Activated CD4-positive, alpha-beta T cell treated with anti-CD3 and anti-CD28 coated beads for 36 hours (primary cell): ENCODE measurements at places on chromosomes 5 and 9. TPM values are rescaled to one million over a fixed set of nuclear protein-coding genes. Genes with fewer than 3 reads are reported as not detected.

Gene MCIDAS
- not detected for total RNA-seq

Gene NEUROG1
- not detected for total RNA-seq

Gene MPDZ
- not detected for total RNA-seq

Gene FOXD1
- 0.48 TPM for total RNA-seq

Gene PFN3
- total RNA-seq = not detected

Gene SPATA6L
- 0.21 TPM for total RNA-seq

Gene ITK
- total RNA-seq = 208 TPM

Gene LHX3
- total RNA-seq = not detected

DNA sequence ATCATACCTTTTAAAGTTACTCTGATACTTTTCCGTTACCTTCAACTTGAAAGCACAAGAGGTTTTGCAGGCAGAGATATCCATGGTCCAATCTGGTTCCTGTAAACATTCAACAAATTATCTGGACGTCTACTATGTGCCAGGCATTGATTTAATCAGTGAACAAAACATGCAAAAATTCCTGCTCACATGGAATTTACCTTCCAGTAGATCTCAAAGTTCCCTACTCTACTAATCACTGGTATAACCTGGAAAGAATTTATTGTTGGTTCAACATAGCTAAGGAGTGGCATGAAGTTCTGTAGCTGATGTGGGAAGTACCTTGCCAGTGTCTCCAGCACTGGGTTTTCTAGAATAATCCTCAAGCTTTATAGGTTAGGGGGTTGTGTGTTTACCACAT is 9.8 kb downstream of the OCLN start:
- no peak for DNase-seq

- peak; percentile 39 for DNase-seq
Observed at GRCh38 chr5:175321927-175322532, 122.0 kb downstream of the DRD1 start.

- DNase-seq = no peak
Observed at GRCh38 chr9:18722882-18723281, 248.9 kb downstream of the ADAMTSL1 start.

- DNase-seq = no peak
Observed at GRCh38 chr9:109604131-109604530, 106.0 kb upstream of the PTPN3 start.

- no peak for DNase-seq
Observed at GRCh38 chr9:20552874-20553557, 69.3 kb downstream of the MLLT3 start.

- DNase-seq = no peak
Observed at GRCh38 chr9:121954477-121955140, 138.5 kb downstream of the TTLL11 start.

GRCh38 chr5:15500325-15501001 is 483 bp downstream of the FBXL7 start:
- DNase-seq = no peak

DNA sequence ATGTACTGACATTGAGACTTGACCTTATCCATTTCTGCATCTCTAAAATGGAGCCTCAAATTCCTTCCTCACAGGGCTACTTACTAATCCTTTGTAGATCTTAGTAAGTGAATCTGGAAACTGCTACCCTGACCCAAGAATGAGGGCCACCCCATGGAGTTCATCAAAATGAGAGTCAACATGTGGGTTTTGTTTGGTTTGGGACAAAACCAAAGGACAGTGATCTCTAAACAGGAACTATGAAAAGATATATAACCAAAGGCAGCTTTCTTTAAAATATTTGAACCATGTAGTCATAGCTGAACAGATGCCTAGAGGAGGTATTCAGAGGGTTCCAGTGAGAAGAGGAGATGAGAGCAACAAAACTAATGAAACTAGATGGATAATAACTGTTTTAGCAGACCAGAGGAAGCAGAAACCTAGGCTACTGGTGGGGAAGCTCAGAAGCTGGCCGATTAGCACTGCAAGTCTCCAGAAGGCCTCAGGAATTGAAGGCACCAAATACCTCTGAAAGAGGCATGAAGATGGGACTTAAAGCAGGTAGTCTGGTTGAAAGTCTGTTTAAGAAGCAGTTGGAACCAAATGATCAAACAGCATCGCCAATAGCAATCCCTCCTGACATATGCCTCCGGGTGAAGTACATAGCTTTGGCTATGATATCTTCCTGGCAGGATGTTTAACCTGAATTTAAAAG is 45.8 kb downstream of the THOC3 start:
- no peak for DNase-seq

DNA sequence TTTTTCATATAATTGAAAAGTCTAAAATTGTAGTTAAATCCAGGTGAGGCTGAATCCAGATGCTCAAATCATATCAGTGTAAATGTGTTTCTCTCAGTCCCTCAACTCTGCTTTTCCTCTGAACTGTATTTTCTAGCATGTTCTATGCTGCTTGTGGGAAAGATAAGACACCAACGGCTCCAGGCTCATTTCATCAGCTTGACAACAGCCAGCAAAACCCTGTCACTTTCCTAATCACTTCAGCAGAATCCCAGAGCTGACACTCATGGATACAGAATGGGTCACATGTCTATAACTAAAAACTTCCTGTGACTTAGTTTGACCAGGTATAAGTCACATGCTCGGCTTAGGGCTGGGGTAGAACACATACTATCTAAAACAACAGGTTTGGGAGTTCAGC is 179.4 kb upstream of the ADRA1B start:
- DNase-seq = no peak

GRCh38 chr5:163894645-163895044 is 389.2 kb downstream of the MAT2B start:
- no peak for DNase-seq
